ENCODE measurements at places on chromosomes 4 and X.

DNA sequence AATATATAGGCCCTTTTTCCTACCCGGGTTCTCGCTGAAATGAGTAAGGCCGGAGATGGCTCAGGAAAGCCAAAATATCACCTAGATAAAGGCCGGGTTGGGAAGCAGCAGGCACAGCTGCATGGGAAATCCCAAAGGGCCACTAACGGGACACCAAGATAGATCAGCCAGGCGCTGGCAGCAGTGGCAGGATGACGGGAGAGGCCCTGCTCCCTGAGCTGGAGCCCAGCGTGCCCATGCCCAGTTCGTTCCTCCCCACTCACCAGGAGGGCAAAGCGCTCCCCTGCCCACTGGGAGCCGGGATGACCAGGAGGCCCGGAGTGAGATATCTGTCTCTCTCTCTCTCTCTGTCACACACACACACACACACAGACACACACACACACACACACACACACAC, 109.8 kb downstream of the DCTD start:
- no peak for DNase-seq

- DNase-seq, result no peak
Measured at GRCh38 chrX:150961631-150962030, 21.5 kb upstream of the HMGB3 start.

DNA sequence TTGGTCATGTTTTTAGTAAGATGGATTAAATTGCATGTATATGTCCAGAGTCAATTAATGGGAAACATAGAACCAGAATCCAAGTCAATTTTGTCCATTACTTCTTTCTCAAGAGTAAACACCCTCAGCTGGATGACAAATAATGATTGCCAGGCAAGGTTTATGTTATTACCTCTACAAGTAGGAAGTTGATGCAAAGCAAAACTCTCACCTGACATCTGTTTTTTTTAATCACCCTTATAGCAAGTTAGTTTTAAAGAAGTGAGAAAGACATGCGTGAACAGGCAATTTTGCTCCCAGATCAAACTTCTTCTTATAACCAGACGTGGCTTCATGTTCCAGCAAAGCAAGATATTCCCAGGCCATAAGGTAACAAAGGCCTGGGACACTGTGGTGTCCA, 348.5 kb upstream of the FTHL17 start:
- no peak for DNase-seq

GRCh38 chr4:146844761-146845160, 100.9 kb downstream of the TTC29 start:
- no peak for DNase-seq
